ENCODE measurements at places on chromosomes 16 and 17.

DNA sequence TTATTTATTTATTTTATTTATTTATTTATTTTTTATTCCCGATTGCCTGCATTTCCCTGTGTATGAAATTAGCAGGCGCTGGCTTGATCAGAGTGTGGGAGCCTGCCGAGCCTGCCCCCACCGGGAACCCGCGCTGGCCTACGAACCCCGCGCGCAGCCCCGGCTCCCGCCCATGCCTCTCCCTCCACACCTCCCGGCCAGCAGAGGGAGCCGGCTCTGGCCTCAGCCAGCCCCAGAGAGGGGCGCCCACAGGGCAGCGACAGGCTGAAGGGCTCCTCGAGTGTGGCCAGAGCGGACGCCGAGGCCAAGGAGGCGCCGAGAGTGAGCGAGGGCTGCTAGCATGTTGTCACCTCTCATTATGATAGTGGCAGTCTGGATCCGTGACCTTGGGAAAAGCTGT lies 13.0 kb upstream of the RBL2 start:
- DNase-seq, result no peak

DNA sequence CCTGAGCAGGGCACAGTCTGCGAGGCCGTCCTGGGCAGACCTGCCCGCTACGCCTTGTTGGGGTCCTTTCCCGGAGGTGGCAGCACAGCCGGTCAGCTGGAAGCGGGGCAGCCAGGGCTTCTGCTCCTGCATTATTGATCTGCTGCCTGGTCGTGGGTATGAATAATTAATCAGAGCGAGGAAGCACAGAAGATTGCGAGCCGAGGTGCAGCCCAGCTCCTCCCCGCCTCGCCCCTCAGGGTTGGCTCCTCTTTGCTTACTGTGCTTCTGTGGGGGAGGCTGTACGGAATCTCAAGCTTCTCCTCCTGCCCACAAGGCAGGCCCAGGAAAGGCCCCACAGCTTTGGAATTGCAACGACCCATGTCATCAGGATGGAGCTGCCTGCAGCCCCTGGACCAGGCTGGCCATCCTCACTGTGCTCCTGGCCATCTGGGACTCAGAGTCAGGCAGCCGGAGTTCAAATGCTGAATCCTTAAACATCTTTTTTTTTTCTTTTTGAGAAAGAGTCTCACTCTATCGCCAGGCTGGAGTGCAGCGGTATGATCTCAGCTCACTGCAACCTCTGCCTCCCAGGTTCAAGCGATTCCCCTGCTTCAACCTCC lies 25.6 kb downstream of the TRARG1 start:
- DNase-seq, result no peak

GRCh38 chr17:32862940-32863339 lies 14.0 kb downstream of the MYO1D start:
- no peak for DNase-seq

DNA sequence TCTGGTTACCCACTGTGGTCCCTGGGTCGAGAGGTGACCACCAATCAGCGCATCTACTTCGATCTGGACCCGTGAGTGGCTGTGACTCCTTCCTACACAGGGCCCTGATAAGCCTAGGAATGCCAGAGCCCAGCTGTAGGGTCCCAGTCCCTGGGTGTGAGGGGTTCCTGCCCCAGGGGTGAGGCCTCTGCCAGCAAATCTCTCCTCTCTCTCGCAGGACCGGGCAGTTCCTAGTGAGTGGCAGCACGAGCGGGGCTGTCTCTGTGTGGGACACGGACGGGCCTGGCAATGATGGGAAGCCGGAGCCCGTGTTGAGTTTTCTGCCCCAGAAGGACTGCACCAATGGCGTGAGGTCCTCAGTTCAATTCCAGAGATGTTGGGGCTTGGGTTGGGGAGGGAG lies 2.2 kb upstream of the EFNB3 start:
- no peak for DNase-seq

GRCh38 chr17:75239214-75239613 lies 22.2 kb downstream of the GGA3 start:
- no peak for DNase-seq

GRCh38 chr16:23784811-23785447 lies 30.1 kb downstream of the CHP2 start:
- no peak for DNase-seq

Measured in T-helper 1 cell (primary cell).